Bronchial epithelial cell (primary cell): ENCODE measurements at places on chromosomes 13 and 19.

- DNase-seq, result no peak
Observed at GRCh38 chr13:97165502-97166425, 56.4 kb upstream of the MBNL2 start.

DNA sequence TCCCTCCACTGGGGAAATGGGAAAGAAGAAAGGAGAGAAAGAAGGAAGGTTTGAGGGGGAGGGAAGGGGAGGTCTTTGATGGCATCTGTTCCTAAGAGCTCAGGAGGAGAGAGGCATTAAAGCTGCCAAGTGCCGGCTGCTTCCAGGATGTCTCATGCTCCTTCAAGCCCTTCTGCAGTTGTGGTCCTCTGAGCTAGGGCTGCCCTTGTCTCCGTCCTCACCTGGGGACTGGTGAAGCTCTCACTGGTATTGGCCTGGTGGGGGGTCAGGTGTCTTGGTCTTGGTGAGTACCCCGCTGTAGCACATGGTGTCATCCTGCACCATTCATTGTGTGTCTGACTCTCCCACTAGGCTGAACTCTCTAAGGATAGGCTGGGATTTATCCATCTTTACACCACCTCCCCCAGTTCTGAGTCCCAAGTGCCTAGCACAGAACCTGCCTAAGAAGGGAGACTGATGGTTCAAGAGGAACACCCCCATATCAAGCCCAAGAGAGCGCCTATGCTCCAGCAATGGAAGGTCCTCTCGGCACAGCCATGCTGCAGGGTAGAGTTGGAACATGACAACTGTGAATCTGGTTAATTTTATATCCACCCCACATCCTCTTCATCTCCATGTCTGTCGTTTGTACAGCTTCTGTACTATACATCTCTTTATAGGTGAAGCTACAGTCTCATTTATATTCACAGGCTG lies 83.7 kb downstream of the AKAP11 start:
- no peak for DNase-seq

GRCh38 chr19:43552616-43553015 lies 19.6 kb downstream of the ZNF575 start:
- DNase-seq, result no peak

GRCh38 chr19:47013041-47013517 lies 6.6 kb upstream of the NPAS1 start:
- peak; percentile 51 for DNase-seq
